ENCODE measurements at places on chromosomes 5 and 9.

DNA sequence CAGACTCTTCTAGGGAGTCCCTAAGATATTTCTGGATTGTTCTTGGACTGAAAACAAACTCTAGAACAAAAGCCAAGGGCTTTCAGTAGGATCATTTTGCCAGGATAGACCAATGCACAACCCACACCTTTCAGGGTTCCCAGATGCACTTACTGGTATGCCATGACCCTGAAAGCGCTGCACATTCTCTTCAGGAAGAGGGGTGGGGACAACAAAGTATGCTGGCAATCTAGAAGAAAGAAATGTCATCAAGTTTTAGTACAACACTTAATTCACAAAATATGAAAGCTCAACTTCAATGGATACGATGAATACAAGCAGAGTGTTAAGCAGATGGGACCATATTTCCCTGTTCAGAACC is 57.2 kb downstream of the MTMR12 start:
- no peak for DNase-seq

- no peak for DNase-seq
Observed at GRCh38 chr5:23139338-23140171, 286.4 kb upstream of the CDH12 start.

- DNase-seq: no peak
Observed at GRCh38 chr5:7682379-7682778, 168.6 kb downstream of the CFAP90 start.

DNA sequence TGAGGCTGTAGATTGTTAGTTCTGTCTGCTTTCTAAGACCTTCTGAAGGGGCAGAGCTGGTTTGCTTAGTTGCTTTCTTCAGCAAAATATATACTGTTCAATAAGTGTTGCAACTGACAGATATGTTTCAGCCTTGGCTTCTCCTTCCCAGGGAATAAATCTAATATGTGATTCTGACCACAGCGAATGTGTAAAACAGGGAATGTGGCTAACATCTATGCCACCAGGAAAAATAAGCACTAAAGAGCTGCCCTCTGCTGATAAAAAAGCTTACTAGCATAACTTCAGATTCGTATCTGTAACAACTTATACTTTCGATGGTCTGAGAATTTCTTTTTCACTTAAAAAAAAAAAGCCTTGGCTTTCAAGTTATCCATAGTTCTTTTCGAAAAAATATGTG is 13.0 kb upstream of the OSMR start:
- DNase-seq: no peak

- DNase-seq: no peak
Observed at GRCh38 chr5:174601946-174602345, 122.4 kb upstream of the MSX2 start.

GRCh38 chr5:19104948-19105347 is 883.1 kb downstream of the CDH18 start:
- DNase-seq: no peak
